ENCODE measurements at places on chromosomes 7 and 10.

- no peak for DNase-seq
These were observed 695.5 kb downstream of the INHBA start for GRCh38 chr7:41007351-41007751.

GRCh38 chr7:20064974-20065862 is 152.0 kb downstream of the MACC1 start:
- DNase-seq = no peak

DNA sequence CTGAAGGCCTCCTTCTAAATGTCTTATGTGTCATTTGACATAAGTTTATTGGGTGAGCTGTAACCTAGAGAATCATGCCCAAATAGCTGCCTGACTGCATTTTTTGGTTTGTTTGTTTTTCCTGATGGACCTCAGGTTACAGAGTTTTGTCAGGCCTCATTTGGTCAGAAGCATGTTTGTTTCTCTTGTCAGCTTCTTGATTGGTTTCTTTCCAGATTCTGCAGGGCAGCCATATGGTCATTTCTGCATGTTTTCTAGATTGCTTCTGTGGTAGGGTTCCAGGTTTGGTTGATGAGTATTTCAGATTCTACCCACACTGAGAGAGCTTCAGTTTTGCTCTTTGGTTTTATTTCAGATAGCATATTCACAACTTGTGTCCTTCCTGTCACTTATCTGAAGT is 28.0 kb downstream of the GLCCI1 start:
- DNase-seq = no peak

GRCh38 chr7:40288827-40289226 is 154.0 kb downstream of the SUGCT start:
- DNase-seq = no peak

DNA sequence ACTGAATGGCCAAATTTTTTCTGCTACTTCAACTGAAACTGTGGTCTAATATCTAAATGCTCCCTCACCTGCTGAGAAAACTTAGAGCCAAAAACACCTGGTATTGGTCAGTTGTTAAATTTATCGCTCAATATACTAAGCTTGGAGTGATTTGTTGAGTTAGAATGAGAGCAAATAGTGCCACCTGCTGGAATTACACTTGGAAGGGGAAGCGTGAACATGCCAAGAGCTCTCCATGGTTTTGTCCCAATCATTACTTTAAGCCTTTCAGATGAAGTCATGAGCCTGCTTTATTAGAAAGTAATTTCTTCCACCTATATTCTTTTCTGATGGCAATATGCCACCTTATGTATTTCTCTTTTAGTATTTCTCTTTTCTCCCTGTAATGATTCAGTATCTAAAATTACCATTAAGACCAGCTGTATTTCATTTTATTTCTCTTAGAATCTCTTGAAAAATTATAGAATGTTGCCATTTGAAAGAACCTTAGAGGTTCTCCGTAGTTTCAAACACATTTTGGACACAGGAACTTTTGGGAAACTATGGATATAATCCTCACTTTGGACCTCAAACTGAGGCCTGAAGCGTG is 447.8 kb upstream of the C7orf33 start:
- peak; percentile 53 for DNase-seq
